Effector CD4-positive, alpha-beta T cell (primary cell): ENCODE measurements at places on chromosomes 2 and 18.

- no peak for DNase-seq
These were observed 318.3 kb downstream of the EIPR1 start for GRCh38 chr2:3059141-3059925.

GRCh38 chr2:240932001-240932723, 26.0 kb downstream of the CROCC2 start:
- DNase-seq: peak; percentile 0

DNA sequence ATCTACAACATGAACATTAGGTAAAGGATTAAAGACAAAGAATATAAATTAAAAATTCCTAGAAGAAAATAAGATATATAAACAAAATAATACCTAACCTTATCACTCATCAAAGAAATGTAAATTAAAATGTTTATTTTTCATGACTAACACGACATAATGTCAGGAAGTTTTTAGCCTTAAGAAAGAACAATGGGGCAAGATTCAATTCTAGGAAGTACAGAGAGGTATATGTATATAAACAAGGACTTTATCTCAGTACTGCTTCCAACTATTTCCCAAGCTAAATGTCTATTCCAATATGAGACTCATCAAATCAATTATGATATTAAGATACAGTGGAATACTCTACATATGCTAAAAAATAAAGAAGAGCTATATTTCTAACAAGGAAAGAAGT, 44.1 kb downstream of the TTC21B start:
- DNase-seq: no peak

- DNase-seq: no peak
These were observed 266.7 kb downstream of the METTL4 start for GRCh38 chr18:2304378-2305175.

- DNase-seq: no peak
These were observed 27.2 kb downstream of the KDM3A start for GRCh38 chr2:86468162-86469033.

- DNase-seq: no peak
These were observed 207.1 kb upstream of the SPOPL start for GRCh38 chr2:138294451-138294850.

DNA sequence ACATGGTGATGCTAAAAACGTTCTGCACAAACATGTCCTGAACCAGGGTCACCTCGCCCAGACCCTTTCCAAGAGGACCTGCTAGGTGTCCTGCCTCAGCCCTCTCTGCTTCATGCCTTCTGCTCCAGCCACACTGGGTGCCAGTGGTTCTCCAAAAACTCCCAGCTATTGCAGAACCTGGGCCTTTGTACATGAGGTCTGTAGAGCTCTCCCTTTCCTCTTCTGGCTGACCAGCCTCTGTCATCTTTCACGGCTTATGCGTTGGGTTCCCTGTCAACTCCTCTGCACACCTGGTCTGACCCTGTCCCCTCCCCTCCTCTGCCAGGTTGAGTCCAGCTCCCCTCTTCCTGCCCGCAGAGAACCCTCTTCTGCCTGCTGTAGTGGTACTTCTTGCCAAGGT, 35.5 kb upstream of the IGFBP5 start:
- DNase-seq: no peak

DNA sequence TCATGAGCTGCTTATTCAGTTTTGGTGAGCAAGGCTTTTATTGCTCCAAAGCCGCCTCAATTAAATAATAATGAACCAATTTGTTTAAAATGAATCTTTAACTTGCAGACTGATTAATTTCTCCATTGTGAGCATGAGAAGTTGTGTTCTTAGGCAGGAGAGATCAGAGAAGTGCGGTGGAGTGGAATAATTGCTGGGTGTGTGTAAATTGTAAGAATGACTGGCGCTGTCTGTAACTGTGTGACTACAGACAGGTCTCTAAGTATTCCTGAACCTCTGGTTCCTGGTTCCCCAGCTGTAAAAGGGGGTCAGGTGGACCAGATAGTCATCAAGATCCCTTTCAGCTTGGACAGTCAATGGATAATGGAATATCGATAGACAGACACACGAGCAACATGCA, 98.0 kb upstream of the EFEMP1 start:
- no peak for DNase-seq

DNA sequence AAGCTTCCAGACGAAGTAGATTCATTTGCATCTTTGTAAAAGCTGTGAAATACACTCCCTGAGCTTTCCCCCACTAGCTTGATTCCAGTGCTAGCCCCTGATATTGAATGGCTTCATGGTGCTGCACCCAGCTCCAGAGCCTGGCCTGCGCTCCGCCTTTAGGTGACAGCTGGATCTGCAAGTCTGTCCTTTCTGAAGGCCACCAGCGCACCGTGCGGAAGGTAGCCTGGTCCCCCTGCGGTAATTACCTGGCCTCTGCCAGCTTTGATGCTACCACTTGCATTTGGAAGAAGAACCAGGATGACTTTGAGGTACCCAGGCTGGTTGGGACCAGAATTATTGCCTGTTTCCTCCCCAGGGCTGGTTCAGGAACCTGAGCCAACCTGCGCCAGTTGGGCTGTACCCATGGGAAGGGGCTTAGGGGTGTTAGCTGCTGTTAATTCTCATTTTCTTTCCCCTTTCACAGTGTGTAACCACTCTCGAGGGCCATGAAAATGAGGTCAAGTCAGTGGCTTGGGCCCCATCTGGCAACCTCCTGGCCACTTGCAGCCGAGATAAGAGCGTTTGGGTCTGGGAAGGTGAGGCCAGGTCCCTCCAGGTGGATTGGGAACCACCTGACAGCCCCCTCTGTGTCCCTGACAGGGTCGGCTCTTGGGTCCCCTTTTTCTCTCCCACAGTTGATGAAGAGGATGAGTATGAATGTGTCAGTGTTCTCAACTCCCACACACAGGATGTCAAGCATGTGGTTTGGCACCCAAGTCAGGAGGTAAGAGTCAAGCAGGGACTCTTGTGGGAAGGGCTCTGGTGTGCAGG, 1.3 kb downstream of the CIAO1 start:
- peak; percentile 23 for DNase-seq

DNA sequence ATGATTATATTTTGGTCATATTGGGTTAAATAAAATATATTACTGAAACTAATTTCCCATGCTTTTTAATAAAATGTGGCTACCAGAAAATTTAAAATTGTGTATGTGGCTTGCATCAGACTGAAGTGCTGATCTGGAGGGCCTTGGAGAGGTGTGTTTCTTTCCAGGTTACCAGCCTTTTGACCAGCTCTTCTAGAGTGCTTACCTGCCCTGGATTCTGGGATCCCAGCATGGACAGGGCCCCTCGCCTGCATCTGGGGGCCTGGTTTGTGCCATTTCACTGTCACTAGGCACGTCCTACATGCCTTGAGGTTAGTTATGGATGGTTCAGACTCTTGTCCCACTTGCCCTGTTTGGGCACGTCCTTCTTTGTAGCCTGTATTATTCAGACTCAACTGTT, 10.5 kb downstream of the RNF144A start:
- DNase-seq: no peak

GRCh38 chr2:160257041-160257742, 57.1 kb upstream of the ITGB6 start:
- DNase-seq: no peak

DNA sequence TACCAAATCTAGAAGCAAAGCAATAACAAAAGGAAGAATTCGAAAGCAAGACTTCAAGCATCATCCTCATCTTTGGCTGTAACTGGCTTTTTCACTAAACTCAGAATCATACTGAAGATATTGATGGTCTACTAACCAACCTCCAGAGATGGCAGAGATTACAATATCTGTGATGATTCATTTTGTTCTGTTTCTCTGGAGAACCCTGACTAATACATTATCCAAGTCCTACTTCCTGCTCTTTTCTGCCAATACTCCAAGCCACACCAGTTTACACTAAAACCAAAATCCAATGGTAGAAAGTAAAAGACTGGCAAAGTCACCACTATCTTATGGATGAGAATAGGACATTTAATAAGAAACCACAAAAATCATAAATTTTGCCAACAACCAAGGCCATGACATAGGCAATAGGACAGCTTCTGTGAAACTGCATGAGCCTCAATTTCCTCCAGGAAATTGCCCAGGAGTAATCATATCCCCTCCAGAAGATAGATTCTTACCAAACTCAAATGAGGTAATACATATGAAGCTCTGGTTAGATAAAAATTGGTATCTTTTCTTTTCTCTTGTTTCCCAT, 159.8 kb downstream of the METTL4 start:
- no peak for DNase-seq

GRCh38 chr18:61833978-61834377, 58.8 kb downstream of the RNF152 start:
- no peak for DNase-seq

GRCh38 chr2:71157124-71157793, 26.8 kb downstream of the MPHOSPH10 start:
- DNase-seq: peak; percentile 41

DNA sequence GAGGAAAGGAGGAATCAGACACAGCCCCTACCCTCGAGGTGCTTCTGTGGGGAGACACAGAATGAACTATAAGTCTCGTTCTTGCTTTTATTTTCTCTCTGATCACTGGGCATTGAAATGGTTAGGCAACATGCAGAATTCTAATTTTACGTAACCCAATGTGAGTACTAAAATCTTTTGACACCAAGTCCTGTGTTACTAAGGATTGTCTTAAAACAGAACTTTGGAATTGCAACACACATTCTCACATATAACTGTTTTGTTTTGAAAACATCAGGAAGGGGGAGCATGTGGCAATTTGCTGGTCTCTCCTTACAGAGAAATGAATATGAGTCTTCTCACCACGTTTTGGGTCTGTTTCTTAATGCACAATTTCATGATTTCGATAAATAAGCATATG, 23.6 kb upstream of the SULT1C4 start:
- DNase-seq: no peak

DNA sequence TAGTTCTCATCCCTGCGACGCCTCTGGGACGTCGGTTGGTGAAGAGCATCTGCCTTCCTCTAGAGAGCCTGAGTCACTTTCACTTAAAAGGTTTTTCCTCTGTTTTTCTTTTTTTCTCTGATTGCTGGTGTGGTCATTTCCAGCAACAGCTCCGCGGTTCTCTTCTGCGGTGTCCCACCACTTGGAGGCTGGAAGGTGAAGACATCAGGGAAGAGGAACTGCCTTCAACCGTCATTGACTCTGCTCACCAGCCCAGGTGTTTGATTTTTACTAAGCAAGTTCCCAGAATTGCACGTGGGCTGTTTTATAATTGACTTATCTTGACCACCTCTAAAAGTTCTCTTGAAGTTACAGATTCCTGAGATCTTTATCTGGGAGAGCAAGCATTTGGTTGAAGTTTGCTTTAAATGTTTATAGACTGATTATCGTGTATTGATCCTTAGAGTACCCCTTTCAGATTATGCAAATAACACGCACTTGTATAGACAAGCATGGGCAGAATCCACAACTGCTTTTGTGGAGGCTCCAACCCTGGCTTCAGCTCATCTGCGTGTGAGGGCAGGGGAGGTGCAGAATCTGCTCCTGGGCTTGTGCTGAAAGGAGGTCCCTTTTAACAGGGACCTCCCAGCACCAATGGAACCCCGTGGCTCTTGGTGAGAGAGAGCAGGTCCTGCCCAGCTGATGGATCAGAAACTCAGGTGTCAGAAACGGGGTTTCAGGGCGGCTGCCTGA, 3.5 kb downstream of the CTDP1 start:
- DNase-seq: no peak

GRCh38 chr2:60888853-60889252, 7.5 kb downstream of the REL start:
- DNase-seq: no peak

- peak; percentile 7 for DNase-seq
These were observed 29.7 kb downstream of the CCDC141 start for GRCh38 chr2:179020156-179020750.

GRCh38 chr2:100812573-100812972, 7.4 kb upstream of the NPAS2 start:
- DNase-seq: no peak

DNA sequence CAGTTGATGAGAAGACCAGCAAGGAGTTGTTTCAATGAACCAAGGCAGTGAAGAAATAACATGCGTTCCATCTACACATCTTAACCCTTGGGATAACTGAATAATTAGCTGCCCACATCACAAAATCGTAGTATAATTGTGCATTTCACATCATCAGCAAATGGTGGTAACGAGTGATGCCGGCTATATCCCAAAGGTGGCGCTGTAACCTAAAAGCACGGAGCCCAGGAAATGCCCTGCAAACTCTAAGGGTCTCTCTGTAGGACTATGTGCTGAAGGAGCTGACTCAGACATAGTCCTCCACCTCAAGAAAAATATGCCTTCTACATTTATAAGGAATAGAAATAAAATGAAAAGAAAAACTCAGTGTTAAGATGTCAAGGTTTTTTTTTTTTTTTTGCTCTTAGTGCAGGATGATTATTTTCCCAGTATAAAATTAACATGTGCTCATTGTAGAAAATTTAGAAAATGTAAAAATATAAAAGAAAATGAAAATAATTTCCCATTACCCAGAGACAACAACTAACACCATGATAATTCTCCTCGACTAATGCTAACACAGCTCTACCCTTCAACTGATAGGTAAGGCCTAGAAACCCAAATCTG, 23.1 kb upstream of the DSG3 start:
- no peak for DNase-seq

- no peak for DNase-seq
These were observed 155.7 kb upstream of the SH3BP4 start for GRCh38 chr2:234796045-234796591.
